ENCODE measurements at places on chromosomes 3 and 15. TPM values are rescaled to one million over a fixed set of nuclear protein-coding genes. Genes with fewer than 3 reads are reported as not detected.

The GOLGA6L7 gene
- total RNA-seq: not detected

The RPS17 gene
- total RNA-seq: 2,909 TPM

DNA sequence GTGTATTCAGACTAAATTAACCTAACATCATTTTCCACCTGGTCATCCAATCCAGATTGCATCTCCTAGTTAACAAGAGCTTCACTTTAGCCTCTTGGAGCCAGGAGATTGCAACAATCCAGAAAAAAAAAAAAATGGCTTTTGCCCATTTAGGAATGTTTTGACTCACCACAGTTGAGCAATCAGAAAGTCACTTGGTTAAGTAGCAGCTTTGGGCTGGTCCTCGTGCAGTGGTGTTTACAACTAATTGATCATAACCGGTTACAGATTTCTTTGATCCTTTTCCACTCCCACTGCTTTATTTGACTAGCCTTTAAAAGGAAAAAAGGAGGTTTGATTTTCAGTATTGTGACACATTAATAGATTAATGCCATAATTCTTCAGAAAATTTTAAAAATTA lies 688.8 kb upstream of the CCDC54 start:
- DNase-seq: no peak

DNA sequence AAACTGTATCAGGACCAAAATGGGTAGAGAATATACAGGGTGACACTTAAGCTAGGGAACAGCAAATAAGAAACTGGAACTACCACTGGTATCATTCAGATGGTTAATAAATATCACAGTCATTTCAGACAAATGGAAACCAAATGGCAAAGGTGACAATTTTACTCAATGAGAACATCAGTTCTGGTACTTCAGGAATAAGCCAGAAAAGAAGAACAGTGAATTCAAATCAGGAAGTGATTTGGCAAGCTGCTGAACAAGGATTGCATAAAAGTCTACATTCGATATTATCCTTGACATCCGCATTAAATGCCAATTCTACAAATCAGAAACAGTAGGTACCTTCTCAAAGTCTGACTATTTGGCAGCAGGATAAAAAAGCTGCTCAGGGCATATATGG lies 23.5 kb upstream of the STIMATE start:
- DNase-seq: no peak

DNA sequence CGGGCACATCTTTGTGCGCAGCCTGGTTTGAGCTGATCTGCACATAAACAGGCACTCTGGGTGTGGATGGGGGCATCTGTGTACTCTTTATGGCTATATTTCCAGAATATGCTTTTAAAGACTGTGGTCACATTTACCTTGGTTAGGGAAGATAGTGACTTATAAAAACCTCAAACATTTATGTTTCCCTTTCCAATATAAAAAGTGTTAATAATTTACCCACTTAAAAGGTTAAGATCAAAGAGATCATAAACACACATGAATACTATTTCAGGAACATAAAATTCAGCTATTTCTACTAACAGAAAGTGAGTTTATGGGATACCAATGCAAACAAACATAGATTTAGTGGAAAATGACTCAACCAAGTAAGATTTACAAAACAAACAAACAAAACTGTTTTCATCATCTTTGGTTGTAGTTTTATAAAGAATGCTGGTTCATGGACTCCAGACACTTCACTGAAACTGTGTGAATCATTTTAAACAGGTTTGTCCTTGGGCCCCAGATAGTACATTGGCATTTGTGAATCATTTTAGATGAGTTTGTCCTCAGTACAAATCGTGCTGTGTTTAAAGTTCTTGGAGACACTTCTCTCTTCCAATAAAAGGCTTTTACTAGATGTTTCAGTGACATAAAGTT lies 253.5 kb upstream of the CTDSPL start:
- no peak for DNase-seq

GRCh38 chr3:11390411-11391131 lies 118.4 kb downstream of the ATG7 start:
- DNase-seq: no peak

DNA sequence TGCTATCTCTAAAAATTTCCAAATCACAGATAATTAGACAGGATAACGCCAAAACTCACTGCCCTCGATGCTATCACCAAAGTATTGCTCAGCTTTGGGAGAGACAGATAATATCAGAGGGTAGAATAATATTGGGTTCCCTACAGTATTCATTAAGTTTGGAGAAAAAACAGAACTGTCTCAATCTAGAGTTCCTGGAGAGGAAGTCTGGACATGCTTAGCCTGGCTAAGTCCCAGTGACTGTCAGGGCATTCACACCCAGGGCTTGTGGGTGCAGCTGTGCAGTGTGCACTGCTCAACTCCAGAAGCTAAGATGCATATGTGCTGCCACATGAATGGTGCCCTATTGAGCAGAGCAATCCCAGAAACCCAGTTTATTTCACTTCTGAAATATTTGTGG lies 459.6 kb upstream of the DPH6 start:
- no peak for DNase-seq

GRCh38 chr3:71721651-71722157 lies 3.5 kb downstream of the EIF4E3 start:
- DNase-seq: no peak

- DNase-seq: no peak
These were observed 1.7 kb downstream of the IP6K2 start for GRCh38 chr3:48715174-48715800.

Data from breast epithelium (tissue), 4 donors.